Thoracic aorta (tissue), 2 donors: ENCODE measurements at places on chromosomes 1 and 21. TPM values are rescaled to one million over a fixed set of nuclear protein-coding genes. Genes with fewer than 3 reads are reported as not detected.

The PRDM2 gene
- 45.4 TPM for total RNA-seq

The ICOSLG gene
- total RNA-seq: 4.1 TPM

The RGS8 gene
- total RNA-seq: not detected

The NGF gene
- 21.8 TPM for total RNA-seq

The LYPD8 gene
- total RNA-seq: not detected

The ASCL5 gene
- not detected for total RNA-seq

The LEMD1 gene
- total RNA-seq: not detected

The LCE1B gene
- not detected for total RNA-seq

The GRIK3 gene
- 0.14 TPM for total RNA-seq

The NEK2 gene
- 0.35 TPM for total RNA-seq

The F13B gene
- total RNA-seq: not detected

The KRTAP12-2 gene
- total RNA-seq: not detected

The KPNA6 gene
- 53.3 TPM for total RNA-seq

The TFF1 gene
- total RNA-seq: not detected
